ENCODE measurements at places on chromosomes 3 and 15. TPM values are rescaled to one million over a fixed set of nuclear protein-coding genes. Genes with fewer than 3 reads are reported as not detected.

Gene TJP1
- polyA plus RNA-seq = 49.4 TPM

DNA sequence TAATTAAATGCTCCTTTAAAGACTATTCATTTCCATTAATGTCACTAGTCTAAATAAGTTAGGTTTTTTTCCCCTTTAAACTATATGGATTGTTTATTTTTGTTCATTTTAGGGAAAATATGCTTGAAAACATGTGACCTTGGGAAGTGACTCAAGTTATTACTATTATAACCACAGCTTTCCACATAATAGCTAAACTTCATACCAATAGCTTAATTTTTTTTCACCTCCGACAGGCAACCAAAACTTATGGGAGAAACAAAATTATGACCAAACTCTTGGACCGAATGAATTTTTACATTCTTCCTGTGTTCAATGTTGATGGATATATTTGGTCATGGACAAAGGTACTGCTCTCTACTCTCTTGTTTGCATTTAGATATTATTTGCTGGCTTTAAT is 16.2 kb downstream of the CPA3 start:
- DNase-seq = no peak

DNA sequence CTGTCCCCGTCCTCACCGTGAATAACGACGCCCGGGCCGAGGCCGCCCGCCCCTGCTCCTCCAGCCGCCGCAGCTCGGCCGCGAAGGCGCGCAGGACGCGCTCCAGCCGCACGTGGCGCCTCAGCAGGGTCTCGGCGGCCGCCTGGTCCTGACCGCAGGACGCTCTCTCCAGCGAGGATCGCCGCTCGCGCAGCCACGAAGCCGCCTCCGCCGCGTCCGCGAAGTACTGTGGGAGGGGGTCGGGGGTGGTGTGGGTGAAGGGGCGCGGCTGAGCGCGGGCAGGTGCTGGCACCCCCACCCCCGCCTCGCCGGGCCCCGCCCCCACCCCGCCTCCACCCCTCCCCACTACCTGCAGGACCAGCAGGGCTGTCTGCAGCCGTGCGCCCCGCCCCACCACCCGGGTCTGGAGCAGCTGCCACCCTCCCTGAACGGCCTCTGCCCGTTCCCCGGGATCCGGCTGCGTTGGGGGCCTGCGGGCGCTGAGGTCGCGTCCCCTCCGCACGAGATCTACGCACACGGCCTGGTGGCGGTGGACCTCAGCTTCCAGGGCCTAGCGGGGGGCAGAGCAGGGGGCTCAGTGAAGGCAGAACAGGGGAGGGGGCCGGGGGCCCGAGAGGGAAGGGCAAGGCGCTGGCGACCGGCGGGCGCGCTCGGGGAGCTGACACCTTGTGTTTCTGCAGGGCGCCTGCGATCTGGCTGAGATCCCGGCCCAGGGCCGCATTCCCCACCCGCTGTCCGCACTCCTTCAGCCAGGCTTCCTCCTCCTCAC is 11.7 kb downstream of the SPTBN5 start:
- DNase-seq = no peak

- peak; percentile 10 for DNase-seq
Measured at GRCh38 chr15:43316016-43316970, 14.1 kb downstream of the LCMT2 start.

DNA sequence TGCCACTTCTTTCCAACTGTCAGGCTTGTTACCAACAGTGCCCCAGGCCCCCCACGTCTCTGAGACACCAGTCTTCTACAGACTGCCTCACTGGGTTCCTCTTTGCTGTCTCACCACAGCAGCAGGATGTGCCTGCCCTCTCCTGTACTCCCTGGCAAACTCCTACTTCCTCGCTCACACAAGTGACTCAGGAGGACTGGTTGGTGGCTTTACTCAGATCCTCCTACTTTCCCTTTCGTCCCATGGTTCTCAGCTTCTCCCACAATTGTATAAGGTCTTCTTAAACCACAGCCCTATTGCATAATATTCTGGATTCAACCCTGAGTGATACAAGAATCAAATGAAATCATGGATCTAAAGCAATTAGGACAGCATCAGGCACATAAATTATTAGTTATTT is 246.6 kb upstream of the PROK2 start:
- DNase-seq = no peak
